ENCODE measurements at places on chromosomes 3 and 15.

- no peak for DNase-seq
Measured at GRCh38 chr3:4387210-4388204, 79.6 kb downstream of the SUMF1 start.

GRCh38 chr3:50508821-50509220 lies 5.4 kb upstream of the CACNA2D2 start:
- no peak for DNase-seq

DNA sequence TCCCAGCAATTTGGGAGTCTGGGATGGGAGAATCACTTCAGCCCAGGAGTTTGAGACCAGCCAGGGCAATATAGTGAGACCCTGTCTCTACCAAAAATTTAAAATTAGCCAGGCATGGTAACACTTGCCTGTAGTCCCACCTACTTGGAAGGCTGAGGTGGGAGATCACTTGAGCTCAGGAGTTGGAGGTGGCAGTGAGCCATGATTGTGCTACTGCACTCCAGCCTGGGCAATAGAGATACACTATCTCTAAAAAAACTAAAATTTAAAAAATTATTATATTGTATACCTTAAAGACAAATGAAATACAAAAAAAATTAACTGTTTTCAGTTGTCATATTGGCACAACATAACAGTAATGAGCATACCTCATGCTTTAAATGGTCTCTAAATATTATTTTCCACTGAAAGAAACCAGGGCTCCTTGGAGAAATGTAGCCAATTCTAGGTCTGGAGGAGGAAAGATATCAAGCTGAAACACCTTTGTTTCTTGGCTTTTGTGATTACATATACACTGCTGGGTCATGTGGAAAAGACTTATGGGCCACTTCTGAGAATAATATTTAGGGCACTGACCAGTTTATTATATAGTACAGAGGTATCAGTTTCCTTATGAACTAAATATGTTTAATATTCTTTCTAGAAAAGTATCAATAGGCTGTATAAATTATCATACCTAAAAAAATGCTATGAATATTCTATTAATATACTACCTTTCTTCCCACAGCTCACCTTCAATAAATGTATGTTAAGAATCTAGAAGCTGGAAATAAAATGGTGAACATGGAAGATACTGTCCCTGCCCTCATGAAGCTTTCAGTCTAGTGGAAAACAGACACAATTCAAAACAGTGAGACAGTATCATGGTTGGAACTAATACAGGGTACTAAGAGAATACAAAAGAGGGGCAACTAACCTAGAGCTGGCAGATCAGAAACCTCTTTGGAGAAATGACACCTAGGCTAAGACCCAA lies 119.5 kb downstream of the TMCC1 start:
- no peak for DNase-seq

- no peak for DNase-seq
Measured at GRCh38 chr15:91782221-91782620, 71.3 kb upstream of the SLCO3A1 start.

GRCh38 chr3:63795438-63795837 lies 23.7 kb upstream of the C3orf49 start:
- DNase-seq: no peak

DNA sequence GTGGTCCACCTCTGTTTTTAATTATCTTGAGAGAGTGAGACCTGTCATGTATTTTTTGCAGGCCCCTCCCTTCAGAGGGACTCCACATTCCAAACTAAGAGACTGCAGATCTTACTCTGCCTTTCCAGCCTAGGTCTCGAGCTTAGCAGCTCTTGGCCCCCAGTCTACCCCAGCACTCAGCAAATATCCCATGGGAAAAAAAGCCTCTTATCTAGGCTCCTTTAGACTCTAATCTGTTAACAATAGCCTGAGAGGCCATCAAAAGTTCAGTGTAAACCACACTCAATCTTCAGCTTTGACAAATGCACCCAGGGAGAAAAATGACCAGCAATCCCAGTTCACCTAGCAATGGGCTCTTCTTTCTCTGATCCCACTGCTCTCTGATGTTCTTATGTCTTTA lies 8.6 kb upstream of the BLM start:
- no peak for DNase-seq

DNA sequence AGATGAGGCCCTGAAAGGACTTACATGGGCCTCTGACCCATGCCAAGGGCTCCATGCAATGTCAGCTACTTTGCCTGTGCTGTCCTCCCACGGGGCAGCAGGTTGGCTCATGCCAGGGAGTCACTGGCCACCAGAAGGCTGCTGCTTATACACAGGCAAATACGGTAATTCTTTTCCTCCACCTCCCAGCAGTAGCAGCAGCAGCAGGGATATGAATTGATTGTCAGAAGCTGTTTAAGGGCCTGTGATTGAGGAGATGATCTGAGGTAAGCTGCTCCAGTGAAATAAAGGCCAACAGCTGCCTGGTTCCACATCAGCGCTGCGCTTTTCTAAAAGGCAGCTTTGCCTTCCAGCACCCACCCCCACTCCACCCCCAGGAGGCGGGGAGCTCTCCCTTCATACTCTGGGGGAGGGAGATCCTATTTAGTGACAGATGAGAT lies 250.5 kb downstream of the SHQ1 start:
- no peak for DNase-seq

GRCh38 chr3:125479091-125479490 lies 40.9 kb downstream of the SNX4 start:
- no peak for DNase-seq

DNA sequence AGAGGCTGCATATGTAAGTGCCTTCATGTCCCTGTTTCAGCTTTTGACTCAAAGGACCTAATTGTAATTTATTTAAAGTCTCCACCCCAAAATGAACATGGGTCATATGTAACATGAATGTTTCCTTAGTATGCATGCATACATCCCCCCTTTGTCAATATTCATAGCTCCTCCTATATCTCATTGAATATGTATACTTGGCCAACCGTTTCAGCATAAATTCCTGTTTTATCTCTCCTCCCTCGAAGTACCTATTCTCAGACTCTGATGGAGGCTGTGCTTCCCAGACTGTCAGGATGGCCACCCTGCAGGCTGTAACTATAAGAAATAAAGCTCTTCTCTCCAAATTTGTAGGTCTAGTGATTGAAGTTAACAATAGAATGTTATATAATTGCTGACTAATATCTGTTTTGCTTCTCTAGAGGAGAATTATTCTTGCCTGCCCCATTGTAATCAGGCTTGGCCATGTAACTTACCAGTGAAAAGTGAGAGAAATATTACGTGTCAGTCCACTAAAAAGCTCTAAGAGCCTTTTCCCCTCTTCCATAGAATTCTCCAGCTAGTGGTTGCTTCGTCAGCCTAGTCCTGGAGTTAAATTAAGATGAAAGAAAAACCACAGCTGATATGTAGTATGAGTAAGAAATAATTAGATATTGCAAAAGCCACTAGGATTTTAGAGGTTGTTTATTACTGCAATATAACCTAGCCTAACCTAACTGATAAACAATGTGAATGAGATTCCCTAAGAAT lies 245.1 kb downstream of the ZNF385D start:
- DNase-seq: no peak

DNA sequence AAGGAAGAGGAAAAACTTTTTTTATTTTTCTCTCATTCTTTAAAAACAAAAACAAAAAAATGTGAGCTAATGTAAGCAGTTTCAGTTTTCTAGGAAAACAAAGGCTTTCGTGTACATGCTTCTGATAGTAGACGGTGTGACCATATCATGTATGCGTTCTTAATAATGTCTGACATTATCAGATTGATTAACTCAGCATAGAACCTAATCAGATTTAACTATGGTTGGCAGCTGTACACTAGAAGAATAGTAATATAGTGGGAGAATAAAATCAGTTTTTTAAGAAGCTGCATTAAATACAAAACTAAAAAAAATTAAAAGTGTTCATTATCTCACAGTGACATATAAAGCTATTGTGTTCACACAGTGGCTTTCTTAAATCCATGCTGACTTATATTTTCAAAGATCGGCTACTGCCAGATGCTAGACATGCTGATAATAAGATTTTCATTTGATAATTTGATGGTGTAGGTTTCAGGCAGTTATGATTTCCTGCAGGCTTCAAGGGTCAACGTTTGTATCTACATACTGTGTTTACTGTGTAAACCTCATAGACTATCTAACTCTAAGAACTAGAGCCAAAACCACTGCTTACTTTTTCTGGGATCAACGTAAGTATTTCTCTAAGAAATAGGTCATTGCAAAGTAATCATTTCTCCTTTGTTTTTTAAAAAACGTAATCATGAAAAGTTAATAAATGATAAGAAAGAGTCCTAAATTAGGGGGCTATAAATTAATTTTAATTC lies 74.0 kb downstream of the UBE2E2 start:
- DNase-seq: no peak

DNA sequence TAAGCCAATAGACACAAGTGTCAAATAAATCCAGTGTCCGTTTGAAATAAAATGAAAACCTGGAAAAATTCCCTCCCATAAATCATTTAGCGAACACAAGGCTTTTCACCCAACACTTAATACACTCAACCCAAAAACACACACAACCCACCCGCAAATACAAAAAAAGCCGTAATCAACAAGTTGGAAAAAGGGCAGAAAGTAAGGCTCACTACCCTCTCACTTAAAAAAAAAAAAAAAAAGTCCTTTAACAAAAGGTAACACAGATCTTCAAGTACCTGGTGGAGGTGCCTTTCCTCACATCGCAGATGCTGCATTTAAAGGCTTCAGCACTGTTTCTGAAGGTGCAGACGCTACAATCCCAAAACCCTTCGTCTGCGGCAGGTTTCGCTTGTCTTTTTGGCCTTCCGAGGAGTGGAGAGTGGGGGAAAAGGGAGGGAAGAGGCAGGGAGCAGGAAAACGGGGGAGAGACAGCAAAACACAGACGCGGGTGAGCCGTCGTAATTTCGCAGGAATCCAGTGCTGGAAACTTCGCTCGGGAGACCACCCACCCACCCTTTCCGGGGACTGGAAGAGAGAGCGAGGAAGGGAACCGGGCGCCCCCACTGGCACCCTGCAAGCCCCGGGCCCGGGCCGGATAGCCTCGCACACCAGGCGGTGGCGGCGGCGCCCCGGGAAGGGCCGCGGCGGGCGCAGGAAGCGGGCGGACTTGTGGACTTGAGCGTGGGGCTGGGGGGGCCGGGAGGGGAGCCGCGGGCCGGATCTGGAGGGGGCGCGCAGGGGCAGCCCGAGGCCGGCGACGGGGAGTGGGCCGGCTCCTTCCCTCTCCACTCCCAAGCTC lies 401.8 kb downstream of the SHQ1 start:
- DNase-seq: peak; percentile 6

DNA sequence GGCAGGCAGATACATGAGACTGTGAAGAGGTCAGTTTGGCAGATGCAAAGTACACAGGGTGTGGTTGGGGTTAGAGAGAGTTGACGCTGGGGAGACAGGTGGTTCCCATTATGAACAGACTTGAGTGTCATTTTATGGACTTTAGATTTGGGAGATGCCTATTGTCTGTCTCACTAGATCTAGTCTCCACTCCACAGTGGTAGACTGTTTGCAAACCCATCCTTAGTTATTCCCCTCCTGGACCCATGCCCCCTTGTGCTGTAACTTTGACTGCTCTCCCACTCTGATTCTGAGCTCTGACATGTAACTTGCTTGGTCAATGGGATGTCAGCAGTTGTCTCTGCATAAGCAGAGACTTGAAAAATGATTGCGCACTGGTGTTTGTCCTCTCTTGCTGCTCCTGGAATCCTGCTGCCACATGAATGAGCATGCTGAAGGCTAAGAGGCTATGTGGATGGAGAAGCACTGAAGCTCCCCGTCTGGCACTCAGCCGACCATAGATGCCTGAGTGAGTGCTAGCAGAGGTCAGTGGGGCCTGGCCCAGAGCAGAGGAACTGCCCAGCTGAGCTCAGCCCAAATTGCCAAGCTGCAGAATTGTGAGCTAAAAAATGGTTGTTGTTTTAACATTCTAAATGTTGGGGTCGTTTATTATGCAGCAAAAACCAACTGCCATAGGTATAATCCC lies 88.2 kb downstream of the FAM43A start:
- DNase-seq: no peak

GRCh38 chr3:161388855-161389254 lies 17.5 kb upstream of the SPTSSB start:
- no peak for DNase-seq

DNA sequence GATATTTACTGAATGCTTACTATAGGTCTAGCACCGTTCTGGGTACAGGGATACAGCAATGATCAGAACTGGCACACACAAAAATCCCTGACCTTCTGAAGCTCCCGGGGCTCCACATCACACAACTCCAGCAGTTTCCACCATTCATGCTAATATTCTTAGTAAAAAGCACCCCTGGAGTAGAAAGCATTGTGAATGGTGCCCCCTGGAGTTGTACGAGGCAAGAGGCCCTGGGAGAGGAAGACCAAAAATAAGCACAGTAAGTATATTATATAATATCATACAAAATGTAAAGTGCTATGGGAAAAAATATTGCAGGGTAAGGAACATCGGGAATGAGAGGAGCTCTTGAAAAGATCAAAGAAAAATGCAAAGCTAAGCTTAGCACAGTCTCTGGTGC lies 790 bp upstream of the SRGAP3 start:
- no peak for DNase-seq

- DNase-seq: no peak
Measured at GRCh38 chr15:69154078-69154477, 6.4 kb upstream of the GLCE start.

DNA sequence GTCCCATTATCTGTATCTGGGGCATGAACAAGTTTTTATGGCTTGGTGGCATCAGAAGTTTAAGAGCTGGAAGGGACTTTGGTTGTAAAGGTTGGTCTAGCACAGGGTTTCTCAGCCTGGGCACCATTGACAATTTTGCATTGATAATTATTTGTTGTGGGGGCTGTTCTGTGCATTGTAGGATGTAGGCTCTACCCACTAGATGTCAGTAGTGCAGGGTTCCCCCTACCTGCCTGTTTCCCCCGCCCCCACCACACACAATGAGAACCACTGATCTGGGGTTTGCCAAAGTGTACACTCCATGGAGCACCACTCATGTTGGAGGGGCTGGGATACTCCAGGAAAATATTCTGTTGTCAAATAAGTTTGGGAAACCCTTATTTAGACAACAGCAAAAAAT lies 42.7 kb downstream of the PLCL2 start:
- DNase-seq: no peak

GRCh38 chr15:68504681-68505170 lies 72.8 kb upstream of the ITGA11 start:
- DNase-seq: no peak

- DNase-seq: no peak
Measured at GRCh38 chr3:31754575-31755278, 222.0 kb downstream of the STT3B start.

GRCh38 chr3:101674518-101674917 lies 2.4 kb downstream of the ZBTB11 start:
- no peak for DNase-seq

- DNase-seq: peak; percentile 50
Measured at GRCh38 chr3:148861277-148861869, 3.7 kb upstream of the CPA3 start.

GRCh38 chr15:73359651-73360050 lies 9.1 kb downstream of the HCN4 start:
- no peak for DNase-seq

- DNase-seq: no peak
Measured at GRCh38 chr3:5376761-5377160, 189.3 kb downstream of the EDEM1 start.

All from NCI-H460 (cell line).